ENCODE measurements at places on chromosomes 16 and 17. TPM values are rescaled to one million over a fixed set of nuclear protein-coding genes. Genes with fewer than 3 reads are reported as not detected.

The CCL14 gene
- not detected for total RNA-seq

DNA sequence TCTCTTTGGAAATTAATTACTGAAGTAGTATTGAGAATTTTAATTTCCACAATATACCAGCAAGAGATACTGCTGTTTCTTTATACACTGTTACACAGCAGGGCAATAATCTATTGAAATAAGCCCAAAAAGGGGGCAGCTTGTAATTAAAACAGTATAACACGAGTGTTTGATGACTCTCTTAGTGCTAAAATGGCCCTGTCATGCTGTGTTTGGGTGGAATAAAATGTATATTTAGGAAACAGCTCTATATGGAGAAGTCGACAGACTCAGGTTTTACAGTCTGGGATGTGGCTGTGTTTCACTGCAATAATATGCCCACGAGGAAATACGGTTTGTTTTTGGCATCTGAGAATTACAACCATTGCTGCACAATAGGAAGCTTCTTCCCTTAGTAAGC lies 537.7 kb upstream of the HSBP1 start:
- DNase-seq, result no peak

- peak; percentile 36 for DNase-seq
Measured at GRCh38 chr17:36149296-36149820, 27.1 kb downstream of the TBC1D3B start.

DNA sequence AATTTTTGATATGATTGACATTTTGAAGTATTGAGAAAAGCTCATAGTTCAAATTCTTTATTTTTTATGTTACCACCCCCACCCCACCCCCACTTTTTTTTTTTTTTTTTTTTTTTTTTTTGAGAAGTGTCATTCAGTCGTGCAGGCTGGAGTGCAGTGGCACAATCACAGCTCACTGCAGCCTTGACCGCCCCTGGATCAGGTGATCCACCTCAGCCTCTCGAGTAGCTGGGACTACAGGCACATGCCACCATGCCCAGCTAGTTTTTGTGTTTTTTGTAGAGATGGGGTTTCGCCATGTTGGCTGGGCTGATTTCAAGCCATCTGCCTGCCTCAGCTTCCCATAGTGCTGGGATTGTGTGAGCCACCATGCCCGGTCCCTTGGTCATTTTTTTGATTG lies 7.4 kb downstream of the TAF15 start:
- no peak for DNase-seq

DNA sequence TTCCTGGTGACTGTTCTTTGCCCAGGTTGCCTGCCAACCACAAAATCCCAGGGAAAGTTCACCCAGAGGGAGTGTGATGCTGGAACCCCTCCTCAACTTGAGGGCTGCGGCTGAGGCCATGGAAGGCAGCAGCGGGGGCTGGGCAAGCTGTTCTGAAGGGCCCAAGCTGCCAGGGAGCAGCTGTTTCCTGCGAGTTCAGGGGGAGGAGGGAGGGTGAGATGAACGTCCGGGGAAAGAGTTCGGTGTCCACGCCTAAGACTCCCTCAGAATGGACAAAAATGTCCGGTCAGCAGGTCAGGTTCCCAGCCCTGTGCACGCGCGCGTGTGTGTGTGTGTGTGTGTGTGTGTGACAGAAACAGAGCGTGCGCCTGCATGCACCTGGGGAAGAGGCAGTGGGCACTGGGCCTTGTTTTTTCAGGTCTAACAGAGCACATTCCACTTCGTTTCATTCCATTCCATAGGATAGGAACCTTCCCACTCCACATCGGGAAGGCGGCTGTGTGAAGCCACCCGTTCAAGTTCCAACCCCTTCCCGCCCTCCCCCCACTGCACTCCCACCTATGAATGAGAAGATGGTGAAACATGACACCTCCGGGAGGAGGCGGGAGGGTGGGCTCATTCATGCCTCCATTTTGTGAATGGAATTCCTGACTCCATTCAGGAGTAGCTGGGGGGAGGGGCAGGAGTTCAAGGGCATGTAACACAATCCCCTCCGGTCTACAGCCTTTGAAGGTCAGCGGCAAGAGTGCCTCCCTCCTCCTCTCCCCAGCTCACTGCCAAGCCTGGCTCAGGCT lies 15.7 kb downstream of the ETV4 start:
- DNase-seq, result peak; percentile 97

- no peak for DNase-seq
Measured at GRCh38 chr16:48203974-48204824, 39.9 kb upstream of the LONP2 start.

All from myocyte (in vitro differentiated cells).